ENCODE measurements at places on chromosomes 1 and 21. TPM values are rescaled to one million over a fixed set of nuclear protein-coding genes. Genes with fewer than 3 reads are reported as not detected.

DNA sequence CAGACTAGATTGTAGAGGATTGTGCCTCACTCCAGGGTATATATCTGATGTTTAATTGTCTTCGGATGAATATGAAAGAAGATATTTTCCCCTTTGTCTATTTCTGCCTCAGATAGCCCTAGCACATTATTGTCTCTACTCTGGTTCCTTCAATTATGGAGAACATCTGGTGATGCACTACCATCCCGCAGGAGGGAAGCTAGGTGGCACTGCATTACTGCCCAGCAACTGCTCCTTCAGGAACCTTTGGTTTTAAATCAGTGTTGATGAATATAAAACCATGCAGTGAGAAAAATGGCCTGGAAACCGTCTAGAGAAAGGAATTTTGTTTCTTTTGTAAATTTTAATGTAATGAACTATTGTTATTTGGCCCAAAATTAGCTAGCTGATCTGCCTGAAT lies 68.5 kb downstream of the GPR88 start:
- H3K4me3 ChIP-seq = no peak overlapping the region
- no peak overlapping the region for H3K27ac ChIP-seq
- no peaks in the 10 kb centered on the region for H3K27me3 ChIP-seq
- no peaks in the 10 kb centered on the region for H3K36me3 ChIP-seq

- no peaks in the 10 kb centered on the region for H3K27me3 ChIP-seq
- H3K27ac ChIP-seq = no peak overlapping the region
- H3K4me3 ChIP-seq = no peak overlapping the region
- H3K4me1 ChIP-seq = no peaks in the 10 kb centered on the region
Observed at GRCh38 chr1:185894791-185895190, 160.6 kb downstream of the HMCN1 start.

DNA sequence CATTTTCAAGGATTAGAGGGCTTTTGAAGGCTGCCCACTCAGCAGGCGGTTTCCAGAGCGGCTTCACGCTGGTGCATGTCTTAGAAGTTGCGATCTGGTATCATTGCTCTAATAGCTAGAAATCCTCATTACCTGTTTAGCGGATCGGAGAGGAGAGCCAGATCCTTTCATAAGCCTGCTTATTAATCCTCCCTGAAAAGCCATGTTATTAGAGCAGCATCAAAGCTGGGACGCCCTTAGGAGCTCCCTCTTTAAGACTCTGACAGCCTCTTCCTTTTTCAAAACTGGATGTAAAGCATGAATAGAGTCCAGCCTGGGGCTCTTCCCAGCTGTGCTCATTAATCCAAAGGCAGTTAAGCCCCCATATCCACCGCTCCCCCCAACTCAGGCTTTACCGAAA lies 13.9 kb upstream of the CTSE start:
- no peak overlapping the region for H3K4me3 ChIP-seq
- H3K4me1 ChIP-seq = no peaks in the 10 kb centered on the region
- H3K27ac ChIP-seq = no peak overlapping the region
- DNase-seq = no peak
- no peaks in the 10 kb centered on the region for H3K36me3 ChIP-seq

- H3K27me3 ChIP-seq = no peaks in the 10 kb centered on the region
- H3K4me3 ChIP-seq = no peak overlapping the region
- no peak overlapping the region for H3K27ac ChIP-seq
Observed at GRCh38 chr1:156795787-156796186, 20.9 kb downstream of the SH2D2A start.

- no peak for DNase-seq
- no peak overlapping the region for H3K27ac ChIP-seq
- no peaks in the 10 kb centered on the region for H3K36me3 ChIP-seq
- peaks cover 17% of the 10 kb centered on the region for H3K4me1 ChIP-seq
- no peak overlapping the region for H3K4me3 ChIP-seq
Observed at GRCh38 chr21:34091607-34092006, 18.2 kb downstream of the MRPS6 start.

- peak overlapping the region; percentile 92 for H3K27ac ChIP-seq
- no peak for DNase-seq
- H3K36me3 ChIP-seq = peaks cover 3% of the 10 kb centered on the region
- H3K27me3 ChIP-seq = no peaks in the 10 kb centered on the region
Observed at GRCh38 chr1:10209590-10209904, 823 bp upstream of the KIF1B start.

- no peak for DNase-seq
- H3K36me3 ChIP-seq = no peaks in the 10 kb centered on the region
- no peaks in the 10 kb centered on the region for H3K4me1 ChIP-seq
- H3K4me3 ChIP-seq = no peak overlapping the region
Observed at GRCh38 chr1:190367200-190367599, 110.5 kb downstream of the BRINP3 start.

GPR161 gene
- total RNA-seq = 1.1 TPM

DNA sequence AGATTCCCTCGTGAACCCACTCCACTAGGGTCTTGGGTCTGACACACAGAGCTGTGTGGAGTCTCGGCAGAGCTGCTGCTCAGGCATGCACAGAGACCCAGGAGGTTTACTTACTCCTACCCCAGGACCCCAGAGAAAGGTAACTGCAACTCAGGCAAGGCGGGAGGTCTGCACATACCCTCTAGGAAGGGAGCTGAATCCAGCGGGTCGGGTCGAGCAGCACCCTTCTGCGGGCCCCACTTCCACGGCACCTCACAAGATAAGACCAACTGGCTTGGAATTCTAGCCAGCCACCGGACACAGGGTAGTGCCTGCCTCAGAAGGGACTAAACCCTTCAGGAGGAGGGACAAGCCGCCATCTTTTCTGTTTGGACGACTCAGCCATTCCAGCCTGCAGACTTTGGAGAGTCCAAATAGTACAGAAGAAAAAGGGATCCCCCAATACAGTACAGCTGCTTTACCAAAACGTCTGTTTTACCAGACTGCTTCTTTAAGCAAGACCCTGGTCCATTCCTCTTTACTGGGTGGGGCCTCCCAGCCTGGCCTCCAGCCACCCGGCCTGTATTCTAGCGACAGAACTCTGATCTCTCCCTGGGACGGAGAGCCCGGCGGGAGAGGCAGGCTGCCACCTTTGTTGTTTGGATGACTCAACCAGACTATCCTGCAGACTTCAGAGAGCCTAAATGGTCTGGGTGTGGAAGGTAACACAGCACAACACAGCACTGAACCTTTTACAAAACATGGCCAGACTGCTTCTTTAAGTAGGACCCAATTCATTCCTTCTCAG lies 554.6 kb upstream of the BEND5 start:
- no peaks in the 10 kb centered on the region for H3K27me3 ChIP-seq
- no peaks in the 10 kb centered on the region for H3K4me1 ChIP-seq
- no peak for DNase-seq
- H3K27ac ChIP-seq = no peak overlapping the region

HPCAL4 gene
- total RNA-seq = not detected

GRCh38 chr1:27144049-27144748 lies 10.7 kb downstream of the SLC9A1 start:
- no peaks in the 10 kb centered on the region for H3K36me3 ChIP-seq
- no peaks in the 10 kb centered on the region for H3K27me3 ChIP-seq
- H3K4me1 ChIP-seq = no peaks in the 10 kb centered on the region
- DNase-seq = no peak

GRCh38 chr1:185112356-185112755 lies 44.4 kb downstream of the TRMT1L start:
- no peak overlapping the region for H3K4me3 ChIP-seq
- H3K4me1 ChIP-seq = no peaks in the 10 kb centered on the region
- peaks cover under 1% of the 10 kb centered on the region for H3K36me3 ChIP-seq
- no peak for DNase-seq
- H3K27ac ChIP-seq = no peak overlapping the region
- no peaks in the 10 kb centered on the region for H3K27me3 ChIP-seq

- H3K4me3 ChIP-seq = no peak overlapping the region
- no peak for DNase-seq
- no peak overlapping the region for H3K27ac ChIP-seq
Observed at GRCh38 chr1:22958556-22958955, 14.1 kb downstream of the LACTBL1 start.

SPRR2G gene
- not detected for total RNA-seq

DNA sequence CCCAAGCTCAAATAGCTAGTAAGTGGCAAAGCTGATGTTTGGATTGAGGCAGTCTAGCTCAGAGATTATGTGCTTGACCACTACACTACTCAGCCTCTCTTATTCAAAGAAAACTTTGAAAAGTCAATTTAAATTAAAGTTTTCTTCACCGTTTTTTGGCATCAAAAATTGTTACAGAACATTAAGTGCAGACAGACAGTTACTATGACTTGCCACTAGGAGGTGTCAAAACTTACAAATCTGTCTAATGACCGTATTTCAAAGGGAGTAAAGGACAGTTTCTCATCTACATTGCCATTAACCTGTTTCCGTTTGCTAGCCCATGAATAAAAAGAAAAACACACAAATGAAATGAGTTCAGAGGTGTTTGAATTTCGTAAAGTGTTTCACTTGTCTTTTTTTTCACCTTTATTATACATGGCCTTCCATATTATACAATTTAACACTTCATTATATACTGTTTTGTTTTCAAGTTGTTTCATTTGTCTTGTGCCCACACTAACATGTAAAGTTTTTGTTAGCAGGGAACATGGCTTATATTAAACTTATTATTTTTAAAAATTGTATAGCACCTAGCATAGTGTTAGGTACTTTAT lies 57.4 kb upstream of the MTF2 start:
- no peaks in the 10 kb centered on the region for H3K36me3 ChIP-seq
- H3K4me3 ChIP-seq = no peak overlapping the region
- no peaks in the 10 kb centered on the region for H3K27me3 ChIP-seq

DNA sequence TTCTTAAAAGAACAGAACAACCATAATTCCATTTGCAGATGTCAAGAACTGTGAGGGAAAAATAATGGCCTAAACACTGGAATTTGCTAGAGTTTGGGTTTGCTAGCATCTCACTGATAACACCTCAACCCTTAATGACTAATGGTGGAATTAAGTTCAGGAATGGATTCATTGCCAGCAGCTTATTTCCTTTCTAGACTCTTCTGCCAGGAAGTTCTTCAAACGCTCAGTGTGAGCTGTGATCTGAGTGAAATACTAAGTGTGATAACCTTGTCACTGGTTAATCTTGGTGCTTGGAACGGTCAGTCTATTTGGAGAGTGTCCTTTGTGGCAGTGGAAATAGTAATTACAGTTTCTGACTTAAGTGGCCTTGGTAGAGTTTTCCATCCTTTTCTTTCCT lies 21.6 kb upstream of the PLEKHM2 start:
- no peak overlapping the region for H3K4me3 ChIP-seq
- no peaks in the 10 kb centered on the region for H3K27me3 ChIP-seq
- H3K27ac ChIP-seq = no peak overlapping the region
- peaks cover 37% of the 10 kb centered on the region for H3K36me3 ChIP-seq

DNA sequence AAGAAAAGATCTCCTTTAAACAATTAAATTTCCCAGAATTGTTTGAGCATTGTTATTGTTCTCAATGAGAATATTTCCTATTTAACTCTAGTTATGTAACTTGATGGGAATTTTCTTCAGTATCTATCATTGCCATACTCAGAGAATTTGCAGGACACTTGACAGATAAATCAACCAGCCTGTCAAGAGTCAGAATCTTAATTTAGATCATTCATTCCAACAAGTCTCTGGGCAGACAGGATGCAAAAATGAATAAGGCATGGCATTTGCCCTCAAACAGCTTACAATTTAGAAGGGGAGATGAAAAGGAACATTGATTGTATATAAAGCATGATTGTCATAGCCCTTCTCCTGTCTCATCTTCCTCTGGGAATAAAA lies 7.3 kb upstream of the DISC1 start:
- H3K4me1 ChIP-seq = no peaks in the 10 kb centered on the region
- no peak overlapping the region for H3K4me3 ChIP-seq
- H3K27ac ChIP-seq = no peak overlapping the region
- no peaks in the 10 kb centered on the region for H3K27me3 ChIP-seq
- no peaks in the 10 kb centered on the region for H3K36me3 ChIP-seq

GRCh38 chr21:26782747-26783146 lies 62.5 kb downstream of the ADAMTS1 start:
- no peaks in the 10 kb centered on the region for H3K4me1 ChIP-seq
- no peak for DNase-seq
- H3K36me3 ChIP-seq = no peaks in the 10 kb centered on the region
- no peak overlapping the region for H3K4me3 ChIP-seq

ST3GAL3 gene
- total RNA-seq = 11.3 TPM

DNA sequence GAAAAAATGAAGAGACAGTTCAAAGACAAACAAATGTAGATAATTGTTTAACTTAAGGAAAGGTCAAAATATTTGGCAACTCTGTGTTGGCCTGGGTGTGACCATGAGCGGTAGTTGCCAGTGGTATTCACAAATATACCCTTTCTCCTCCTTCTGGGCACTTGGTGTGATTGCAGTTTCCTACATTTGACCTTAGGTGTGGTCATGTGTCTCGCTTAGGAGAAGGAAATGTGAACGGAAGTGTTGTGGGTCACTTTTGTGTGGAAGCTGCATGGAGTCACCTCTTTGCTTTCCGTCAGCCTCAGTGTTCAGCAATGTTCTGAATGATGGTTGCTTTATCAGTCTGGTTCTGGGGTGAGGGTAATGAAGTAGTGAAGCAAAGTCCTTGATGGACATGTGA lies 3.4 kb upstream of the PCSK9 start:
- H3K4me1 ChIP-seq = peaks cover 32% of the 10 kb centered on the region
- no peaks in the 10 kb centered on the region for H3K27me3 ChIP-seq
- no peak overlapping the region for H3K27ac ChIP-seq
- no peak overlapping the region for H3K4me3 ChIP-seq
- H3K36me3 ChIP-seq = no peaks in the 10 kb centered on the region

OR2L8 gene
- total RNA-seq = 0.08 TPM

DNA sequence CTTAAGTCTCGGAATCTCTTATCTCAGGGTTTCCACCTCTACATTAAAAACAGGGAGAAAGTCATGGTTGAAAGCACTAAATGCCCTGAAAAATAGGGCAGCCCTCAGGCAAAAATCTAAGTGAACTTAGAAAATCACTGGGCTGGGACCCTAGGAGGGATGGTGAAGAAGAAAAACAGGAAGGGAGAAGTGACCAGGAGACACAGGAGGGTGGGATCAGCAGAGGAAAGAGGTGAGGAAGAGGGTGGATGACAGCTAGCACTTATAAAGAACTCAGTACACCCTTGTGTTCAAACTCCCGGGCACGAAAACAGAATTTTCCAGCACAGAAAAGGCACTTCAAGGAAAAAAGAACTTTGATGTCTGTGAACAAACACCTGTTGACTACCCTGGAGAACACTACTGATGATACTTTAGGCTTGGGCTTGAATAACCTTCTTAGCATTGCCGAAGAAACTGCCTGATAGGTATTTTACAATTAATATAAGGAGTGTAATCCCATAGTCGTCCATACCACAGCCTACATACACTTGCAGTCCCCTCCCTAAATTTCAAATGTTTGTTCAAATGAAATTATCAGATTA lies 2.0 kb downstream of the CHML start:
- H3K27me3 ChIP-seq = no peaks in the 10 kb centered on the region
- no peak for DNase-seq
- no peak overlapping the region for H3K4me3 ChIP-seq
- no peaks in the 10 kb centered on the region for H3K36me3 ChIP-seq

- H3K27ac ChIP-seq = no peak overlapping the region
- H3K27me3 ChIP-seq = no peaks in the 10 kb centered on the region
- DNase-seq = peak; percentile 46
- H3K4me1 ChIP-seq = peaks cover 7% of the 10 kb centered on the region
- H3K36me3 ChIP-seq = no peaks in the 10 kb centered on the region
- H3K4me3 ChIP-seq = no peak overlapping the region
Observed at GRCh38 chr1:234111458-234112142, 207.1 kb downstream of the SLC35F3 start.

Data from liver (tissue), 10 donors.